ENCODE measurements at places on chromosomes 11 and 22. TPM values are rescaled to one million over a fixed set of nuclear protein-coding genes. Genes with fewer than 3 reads are reported as not detected.

DNA sequence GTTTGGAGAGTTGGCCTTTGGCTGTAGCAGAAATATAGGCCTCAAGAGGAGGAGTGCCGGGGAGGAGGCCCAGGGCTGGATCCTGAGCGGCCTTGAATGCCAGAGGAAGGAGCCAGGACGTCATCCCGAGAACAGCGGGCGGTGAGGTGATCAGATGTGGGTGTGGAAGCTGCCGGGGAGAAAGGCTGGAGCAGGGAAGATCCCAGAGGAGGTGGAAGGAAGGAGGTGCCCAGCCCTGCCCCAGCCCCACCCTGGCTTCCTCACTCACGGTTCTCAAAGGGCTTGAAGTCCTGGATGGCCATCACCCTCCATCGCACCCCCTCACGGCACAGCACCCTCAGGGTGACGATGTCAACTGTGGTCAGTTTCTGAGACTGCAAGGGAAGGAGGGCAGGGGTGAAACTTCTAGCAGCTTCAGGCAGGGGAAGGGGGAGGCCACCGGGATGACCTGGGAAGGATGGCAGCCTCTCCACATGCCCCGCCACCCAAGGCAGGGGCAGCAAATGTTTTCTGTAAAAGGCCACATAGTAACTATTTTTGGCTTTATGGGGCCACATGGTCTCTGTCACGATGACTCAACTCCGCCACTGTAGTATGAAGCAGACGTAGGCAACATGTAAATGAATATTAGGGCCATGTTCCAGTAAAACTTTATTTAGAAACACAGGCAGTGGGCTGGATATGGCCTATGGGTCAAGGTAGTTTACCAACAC lies 10.7 kb downstream of the IL2RB start:
- H3K27ac ChIP-seq: no peak overlapping the region
- no peaks in the 10 kb centered on the region for H3K36me3 ChIP-seq
- no peak overlapping the region for H3K4me3 ChIP-seq
- no peak for DNase-seq
- H3K4me1 ChIP-seq: no peaks in the 10 kb centered on the region

- H3K4me3 ChIP-seq: no peak overlapping the region
- no peak for DNase-seq
- H3K27ac ChIP-seq: no peak overlapping the region
- H3K27me3 ChIP-seq: peaks cover 41% of the 10 kb centered on the region
- no peaks in the 10 kb centered on the region for H3K36me3 ChIP-seq
Measured at GRCh38 chr11:116512841-116513240, 259.9 kb downstream of the BUD13 start.

- H3K27me3 ChIP-seq: no peaks in the 10 kb centered on the region
- no peak for DNase-seq
- no peak overlapping the region for H3K4me3 ChIP-seq
- H3K27ac ChIP-seq: no peak overlapping the region
Measured at GRCh38 chr11:130642994-130643393, 194.5 kb downstream of the ADAMTS15 start.

DNA sequence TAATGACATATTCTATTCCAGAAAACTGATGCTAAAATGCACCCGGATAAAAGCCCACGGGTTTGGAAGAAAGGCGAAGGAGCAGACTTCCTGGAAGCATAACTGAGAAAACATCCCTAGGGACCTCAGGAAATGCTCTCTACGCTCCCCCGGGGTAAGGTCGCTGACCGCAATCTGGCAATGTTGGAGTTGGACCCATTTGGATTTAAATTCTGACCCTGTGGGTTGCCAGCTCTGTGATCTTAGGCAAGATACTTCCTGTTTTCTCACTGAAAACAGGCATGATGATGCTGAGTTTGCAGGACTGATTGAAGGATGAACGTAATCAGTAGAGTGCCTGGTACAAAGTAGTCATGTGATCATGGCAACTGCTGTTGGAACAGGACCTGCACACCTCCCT lies 1054.0 kb downstream of the NTM start:
- H3K36me3 ChIP-seq: no peaks in the 10 kb centered on the region
- DNase-seq: no peak
- no peak overlapping the region for H3K4me3 ChIP-seq
- no peaks in the 10 kb centered on the region for H3K4me1 ChIP-seq
- no peaks in the 10 kb centered on the region for H3K27me3 ChIP-seq

GRCh38 chr11:46242952-46243795 lies 34.3 kb upstream of the CREB3L1 start:
- peak overlapping the region; percentile 50 for H3K4me3 ChIP-seq
- peak; percentile 95 for DNase-seq
- no peaks in the 10 kb centered on the region for H3K27me3 ChIP-seq
- H3K36me3 ChIP-seq: no peaks in the 10 kb centered on the region

- H3K27ac ChIP-seq: no peak overlapping the region
- no peak overlapping the region for H3K4me3 ChIP-seq
- no peaks in the 10 kb centered on the region for H3K27me3 ChIP-seq
- H3K36me3 ChIP-seq: no peaks in the 10 kb centered on the region
- H3K4me1 ChIP-seq: no peaks in the 10 kb centered on the region
Measured at GRCh38 chr11:29343465-29344333, 673.1 kb downstream of the KCNA4 start.

DNA sequence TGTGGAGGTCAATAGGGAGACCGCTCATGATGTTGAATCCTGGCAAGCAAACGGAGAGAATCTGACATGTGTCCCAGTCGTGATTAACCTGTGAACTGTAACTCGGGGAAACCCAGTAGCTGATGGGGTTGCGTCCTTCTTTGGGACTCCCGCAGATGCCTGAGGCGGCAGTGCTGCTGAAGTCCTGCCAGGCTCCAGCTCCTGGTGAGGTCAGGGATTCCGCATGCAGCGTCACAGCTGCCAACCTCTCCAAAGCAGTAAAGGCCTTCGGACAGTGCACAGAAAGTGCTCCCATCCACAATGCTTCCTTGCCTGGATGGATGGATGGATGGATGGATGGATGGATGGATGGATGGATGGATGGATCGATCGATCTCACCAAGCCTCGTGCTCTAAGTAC lies 13.5 kb downstream of the KCNQ1 start:
- H3K27me3 ChIP-seq: no peaks in the 10 kb centered on the region
- no peaks in the 10 kb centered on the region for H3K4me1 ChIP-seq
- no peak overlapping the region for H3K27ac ChIP-seq
- H3K36me3 ChIP-seq: no peaks in the 10 kb centered on the region

APOBEC3B gene
- not detected for total RNA-seq

CHRNA10 gene
- 0.46 TPM for total RNA-seq

SLC22A8 gene
- total RNA-seq: not detected

NLRP14 gene
- not detected for total RNA-seq

HEPACAM gene
- total RNA-seq: 1.1 TPM

ELP4 gene
- 18.1 TPM for total RNA-seq

CNGA4 gene
- not detected for total RNA-seq

OR51E2 gene
- total RNA-seq: 1.8 TPM

RGL4 gene
- total RNA-seq: 0.50 TPM

CARNS1 gene
- 0.83 TPM for total RNA-seq

Data from esophagus muscularis mucosa (tissue), 4 donors.